ENCODE measurements at places on chromosomes 16 and 17.

- no peak for DNase-seq
Measured at GRCh38 chr17:74006371-74006770, 197.1 kb upstream of the RPL38 start.

DNA sequence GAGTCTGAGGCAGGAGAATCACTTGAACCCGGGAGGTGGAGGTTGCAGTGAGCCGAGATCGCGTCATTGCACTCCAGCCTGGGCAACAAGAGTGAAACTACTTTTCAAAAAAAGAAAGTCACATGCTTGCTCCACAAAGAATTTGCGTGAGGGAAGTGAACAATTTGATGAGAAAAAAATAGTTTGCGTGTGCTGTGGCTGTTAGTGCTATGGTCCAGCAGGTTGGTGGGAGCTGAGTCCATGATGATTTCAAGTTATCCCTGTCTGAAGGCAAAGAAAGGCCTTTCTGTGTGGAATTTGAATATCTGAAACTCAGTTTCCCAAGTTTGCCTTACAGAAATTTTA lies 21.0 kb downstream of the PRCD start:
- DNase-seq = no peak

- no peak for DNase-seq
Measured at GRCh38 chr16:10862438-10862837, 14.6 kb upstream of the CIITA start.

DNA sequence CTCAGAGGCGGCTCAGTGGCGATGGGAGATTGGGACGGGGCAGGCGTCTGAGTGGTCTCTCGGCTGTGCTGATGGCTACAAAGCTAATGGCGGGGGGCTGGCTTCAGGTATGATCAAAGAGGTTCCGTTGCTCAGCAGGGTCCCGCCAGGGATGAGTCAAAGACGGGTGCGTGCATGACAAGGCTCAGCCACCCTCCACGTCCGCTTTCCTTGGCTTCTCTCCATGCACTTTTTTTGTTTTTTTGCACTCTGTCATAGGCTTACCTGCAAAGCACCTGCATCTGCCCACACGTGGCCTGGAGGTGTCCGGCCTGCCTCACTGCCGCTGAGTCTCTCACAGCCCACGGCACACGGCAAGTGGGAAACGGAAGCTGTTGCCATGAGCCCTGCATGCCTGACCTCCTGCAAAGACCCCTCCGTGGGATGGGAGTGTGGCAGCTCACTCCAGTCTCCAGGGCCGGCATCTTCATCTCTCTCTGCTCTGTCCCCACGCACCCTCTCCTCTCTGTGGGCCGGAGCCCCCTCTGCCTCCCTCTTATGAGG lies 85.5 kb upstream of the ZNF469 start:
- DNase-seq = no peak

GRCh38 chr17:15496735-15497670 lies 29.6 kb upstream of the CDRT4 start:
- no peak for DNase-seq

DNA sequence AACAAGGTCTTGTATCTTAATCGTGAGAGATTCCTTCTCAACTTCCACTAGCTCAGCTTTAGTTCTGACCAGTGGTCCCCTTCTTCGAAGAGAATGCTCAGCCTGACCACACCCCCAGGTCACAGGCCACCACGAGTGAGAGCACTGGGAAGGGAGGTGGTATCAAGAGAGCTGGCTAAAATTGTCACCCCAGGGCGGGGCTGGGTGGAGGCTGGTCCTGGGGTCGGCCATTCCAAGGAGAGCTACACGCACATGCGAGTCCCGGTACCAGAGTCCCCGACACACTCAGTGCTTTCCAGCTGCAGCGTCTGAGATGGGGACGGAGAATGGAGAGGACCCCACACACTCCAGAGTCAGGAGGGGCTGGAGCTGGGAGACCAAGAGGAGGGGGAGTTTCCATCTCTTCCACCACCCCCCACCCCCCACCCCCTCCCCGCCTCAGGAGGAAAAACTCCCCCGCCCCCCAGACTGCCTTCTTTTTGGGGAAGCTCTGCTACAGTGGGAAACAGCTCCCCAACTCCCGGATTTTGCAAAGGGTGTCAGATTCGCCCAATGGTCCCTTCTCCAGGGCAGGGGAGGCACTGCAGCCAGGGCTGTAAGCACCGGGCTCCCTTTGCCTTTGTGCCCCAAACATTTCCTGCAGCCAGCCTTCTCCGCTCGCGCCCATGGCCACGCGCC lies 1.6 kb downstream of the C1QL1 start:
- no peak for DNase-seq
